ENCODE measurements at places on chromosomes 12 and 14.

DNA sequence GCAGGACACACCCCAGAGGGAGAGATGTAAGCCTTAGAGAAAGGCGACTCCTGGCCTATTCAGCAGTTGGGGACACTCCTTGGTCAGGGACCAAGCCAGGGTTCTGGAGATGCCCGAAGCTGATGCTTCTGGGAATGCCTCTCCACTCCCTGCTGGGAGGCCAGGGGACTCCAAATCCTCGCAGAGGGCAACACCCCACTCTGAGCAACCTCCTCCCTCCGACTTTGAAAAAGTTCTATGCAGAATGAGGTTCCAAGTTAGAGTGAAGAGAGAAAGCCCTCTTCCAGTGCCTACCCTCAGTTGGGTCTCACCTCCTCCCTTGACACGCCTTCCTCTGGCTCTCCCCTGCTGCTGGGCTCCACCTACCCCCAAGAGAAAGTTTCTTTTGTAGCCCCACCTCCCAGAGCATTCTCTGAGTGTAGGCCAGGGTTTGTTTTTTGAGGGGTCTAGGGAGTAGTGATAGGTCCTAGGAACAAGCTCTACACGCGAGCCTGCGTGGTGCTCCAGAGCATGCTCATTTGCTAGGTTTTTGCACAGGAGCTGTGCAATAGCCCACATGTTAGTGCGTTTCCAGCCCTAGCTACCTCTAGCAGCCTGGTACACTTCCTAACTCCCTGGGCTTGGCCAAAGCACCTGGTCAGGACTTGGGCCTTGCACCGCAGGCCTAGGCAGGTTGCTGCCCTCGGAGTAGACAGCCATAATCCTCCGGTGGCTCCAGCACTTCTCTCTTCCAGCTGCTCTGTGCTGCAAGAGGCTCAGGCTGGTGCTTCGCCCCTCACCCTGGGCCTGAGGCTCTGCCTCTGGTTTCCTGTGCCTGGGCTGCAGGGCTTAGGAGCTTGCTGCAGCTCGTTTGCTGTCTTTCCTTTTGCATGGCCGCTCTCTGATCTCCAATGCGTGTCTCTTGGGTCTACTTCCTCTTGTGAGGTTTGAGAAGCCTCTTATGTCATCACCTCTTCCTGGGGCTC, 590 bp upstream of the CEBPE start:
- no peak for DNase-seq

DNA sequence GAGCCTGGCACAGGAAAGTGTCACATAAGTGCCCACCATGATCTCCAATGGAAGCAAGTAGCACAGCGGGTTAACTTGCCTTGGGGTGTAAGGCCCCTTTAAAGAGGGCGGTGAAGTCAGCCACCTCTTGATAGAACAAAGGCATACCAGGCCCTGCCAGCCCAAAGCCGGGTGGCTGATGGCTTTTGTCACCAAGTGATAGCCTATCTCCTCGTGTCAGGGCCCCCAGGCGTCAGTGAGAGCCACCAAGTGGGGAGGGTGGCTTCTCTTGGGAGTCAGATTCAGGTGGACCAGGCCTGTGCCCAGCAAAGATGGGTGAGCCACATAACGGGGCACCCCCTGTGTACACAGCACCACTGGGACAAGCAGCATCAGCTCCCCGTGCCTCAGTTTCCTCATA, 8.3 kb upstream of the MYL2 start:
- no peak for DNase-seq

DNA sequence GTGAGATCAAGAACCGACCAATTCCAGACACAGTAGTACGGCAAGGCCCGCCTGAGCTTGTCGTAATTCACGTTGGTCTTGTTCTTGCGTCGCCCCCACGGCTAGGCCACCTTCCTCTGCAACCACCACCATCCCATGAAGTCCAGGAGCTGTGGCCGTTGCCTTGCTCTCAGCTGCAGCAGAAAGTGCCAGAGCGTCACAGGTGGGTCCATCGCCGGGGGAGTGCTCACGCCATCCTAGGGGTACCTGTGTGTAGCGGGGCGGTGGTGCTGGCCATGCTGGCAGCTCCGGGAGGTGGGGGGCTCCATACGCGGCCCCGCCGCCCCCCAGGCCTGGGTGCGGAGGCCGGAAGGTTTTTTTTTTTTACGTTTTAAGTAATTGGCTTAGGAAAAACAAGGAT, 23.1 kb downstream of the TMEM121 start:
- no peak for DNase-seq

DNA sequence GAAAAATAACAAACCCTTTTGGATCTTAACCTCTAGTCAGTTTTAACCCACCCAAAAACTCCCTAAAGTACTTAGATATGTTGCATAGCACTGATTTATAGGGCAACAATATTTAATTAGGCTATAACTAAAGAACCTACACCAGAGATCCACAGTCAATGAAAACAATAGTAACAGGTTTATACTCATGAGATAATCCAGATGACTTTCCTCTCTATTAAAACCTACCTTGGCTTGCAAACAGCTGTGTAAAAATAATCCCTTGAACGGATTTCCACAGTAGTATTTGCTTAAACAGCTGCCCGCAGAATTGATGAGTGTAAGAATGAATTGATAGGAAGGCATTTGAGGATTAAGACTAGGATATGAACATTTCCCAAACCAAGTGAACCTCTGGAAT, 104.3 kb upstream of the PTPRR start:
- no peak for DNase-seq

All from brain pericyte (primary cell).